GM18507 (cell line): ENCODE measurements at places on chromosomes 3 and 15.

DNA sequence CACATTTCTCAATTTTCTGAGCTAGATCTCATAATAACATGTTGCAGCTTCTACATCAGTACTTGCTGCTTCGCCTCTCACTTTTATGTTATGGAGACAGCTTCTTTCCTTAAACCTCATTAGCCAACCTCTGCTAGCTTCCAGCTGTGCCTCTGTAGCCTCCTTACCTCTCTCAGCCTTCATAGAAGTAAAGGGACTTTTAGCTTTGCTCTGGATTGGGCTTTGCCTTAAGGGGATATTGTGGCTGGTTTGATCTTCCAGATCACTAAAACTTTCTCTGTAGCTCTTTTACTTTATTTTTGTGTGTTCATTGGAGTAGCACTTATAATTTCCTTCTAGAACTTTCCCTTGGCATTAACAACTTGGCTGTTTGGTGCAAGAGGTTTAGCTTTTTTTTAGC is 150.1 kb downstream of the ATG7 start:
- no peak for DNase-seq

GRCh38 chr3:139472380-139473010 is 3.8 kb downstream of the RBP2 start:
- no peak for DNase-seq

DNA sequence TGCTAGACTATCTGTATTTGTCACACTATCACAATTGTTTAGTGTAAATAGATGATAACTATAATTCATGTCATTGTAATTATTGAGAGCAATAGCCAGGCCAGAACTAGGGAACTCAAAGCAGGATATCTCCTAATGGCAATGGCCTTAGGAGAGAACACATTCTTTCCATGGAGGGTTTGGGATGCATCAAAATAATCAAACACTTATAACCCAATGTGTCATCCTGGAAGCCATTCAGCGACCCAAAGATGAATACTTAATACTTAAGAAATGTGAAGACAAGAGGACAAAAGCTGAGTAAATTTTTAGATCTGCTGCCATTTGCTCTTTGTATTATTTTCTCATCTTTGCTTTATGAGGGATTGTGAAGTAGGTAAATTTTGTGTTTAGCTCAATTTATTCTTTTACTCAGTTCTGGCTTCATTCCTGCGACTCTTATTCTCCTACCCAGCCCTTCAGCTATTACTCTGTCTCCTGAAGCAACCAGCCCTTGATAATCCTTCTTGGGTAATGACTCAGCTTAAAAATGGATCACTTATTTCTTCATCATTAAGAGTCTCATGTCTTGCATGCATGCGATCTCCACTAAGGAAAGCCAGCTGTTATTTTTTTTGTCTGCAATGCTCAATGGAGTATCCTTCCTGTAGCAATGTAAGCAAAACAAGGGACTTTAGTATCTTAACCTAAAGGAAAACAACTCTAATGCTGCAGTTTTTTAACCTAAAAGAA is 2.0 kb downstream of the OR4F15 start:
- DNase-seq = no peak

DNA sequence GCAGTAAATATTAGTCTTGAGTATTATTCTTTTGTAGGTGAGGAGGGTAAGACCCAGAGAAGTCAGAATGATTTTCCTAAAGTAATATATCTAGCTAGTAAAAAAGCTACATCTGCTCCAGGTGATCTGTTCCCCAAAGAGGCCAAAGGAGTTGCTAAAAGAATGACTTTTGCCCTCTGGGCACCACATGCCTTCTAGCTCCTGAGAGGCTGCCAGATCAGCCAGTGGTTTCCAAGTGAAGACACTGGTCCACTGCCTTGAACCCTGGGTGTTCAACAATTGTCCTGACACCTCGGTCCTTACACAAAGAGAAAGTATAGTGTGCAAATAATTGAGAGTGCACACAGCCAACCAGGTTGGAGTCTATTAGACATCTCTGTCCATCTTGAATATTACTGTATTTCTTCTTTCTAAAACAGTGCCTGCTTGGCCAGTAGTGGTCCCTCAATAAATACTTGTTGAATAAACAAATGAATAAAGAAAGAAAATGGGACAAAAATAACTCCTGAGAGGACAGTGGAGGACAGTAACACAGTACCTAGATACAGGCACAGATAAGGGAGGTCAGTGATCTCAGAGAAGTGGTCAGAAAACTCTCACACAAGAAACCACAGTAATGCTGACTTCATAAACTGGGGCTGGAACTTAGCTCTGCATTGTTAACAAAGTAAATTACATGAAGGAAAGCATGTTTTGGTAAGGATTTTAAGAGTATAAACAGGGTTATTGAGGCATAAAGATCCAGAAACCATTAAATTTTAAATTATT is 56.6 kb upstream of the CSTA start:
- DNase-seq = no peak

GRCh38 chr3:140845882-140846281 is 95.8 kb upstream of the SLC25A36 start:
- no peak for DNase-seq

- no peak for DNase-seq
These were observed 397.1 kb upstream of the KCNMB2 start for GRCh38 chr3:178139116-178139515.

GRCh38 chr3:159785273-159785708 is 203.3 kb upstream of the IL12A start:
- no peak for DNase-seq

DNA sequence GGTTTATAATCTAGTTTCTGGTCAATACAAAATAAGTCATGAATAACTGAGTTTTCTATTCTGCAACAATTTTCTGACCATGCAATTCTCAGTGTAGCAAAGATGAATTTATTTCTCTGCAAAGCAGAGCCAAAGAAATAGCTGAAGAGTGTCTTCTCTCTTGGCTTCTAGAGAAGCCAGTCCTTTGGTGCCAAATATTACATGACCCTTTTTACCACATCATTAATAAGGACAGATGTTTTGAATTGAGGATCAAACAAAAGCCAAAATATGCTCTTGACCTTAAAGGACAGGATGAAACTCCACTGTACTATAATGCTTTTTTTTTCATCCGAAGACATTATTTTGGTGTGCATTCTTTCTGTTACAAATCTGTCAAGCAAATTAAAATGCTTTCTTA is 40.2 kb upstream of the OSTN start:
- DNase-seq = no peak

DNA sequence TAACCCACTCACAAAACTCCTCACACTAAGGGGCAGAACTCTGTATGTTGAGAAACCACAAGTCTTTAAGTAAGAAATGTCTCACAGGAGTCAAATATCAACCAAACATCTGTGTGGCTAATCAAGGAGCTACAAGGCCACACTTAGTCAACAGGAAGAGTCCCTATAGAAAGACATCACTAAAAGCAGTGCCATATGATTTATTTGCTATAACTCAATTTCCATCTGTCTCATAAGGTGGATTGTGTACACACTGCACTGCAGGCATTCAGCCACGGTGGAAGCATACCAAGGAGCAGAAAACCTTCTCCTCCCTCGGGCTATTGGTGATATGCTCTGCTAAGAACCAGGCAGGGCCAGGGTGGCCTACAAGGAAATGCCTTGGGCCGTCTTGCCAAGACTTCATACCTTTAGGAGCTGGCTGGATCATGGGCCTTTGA is 197.6 kb upstream of the CFAP20DC start:
- DNase-seq = no peak

- no peak for DNase-seq
These were observed 17.8 kb downstream of the TF start for GRCh38 chr3:133763797-133764683.

- no peak for DNase-seq
These were observed 388.2 kb upstream of the AGTR1 start for GRCh38 chr3:148309390-148310035.

DNA sequence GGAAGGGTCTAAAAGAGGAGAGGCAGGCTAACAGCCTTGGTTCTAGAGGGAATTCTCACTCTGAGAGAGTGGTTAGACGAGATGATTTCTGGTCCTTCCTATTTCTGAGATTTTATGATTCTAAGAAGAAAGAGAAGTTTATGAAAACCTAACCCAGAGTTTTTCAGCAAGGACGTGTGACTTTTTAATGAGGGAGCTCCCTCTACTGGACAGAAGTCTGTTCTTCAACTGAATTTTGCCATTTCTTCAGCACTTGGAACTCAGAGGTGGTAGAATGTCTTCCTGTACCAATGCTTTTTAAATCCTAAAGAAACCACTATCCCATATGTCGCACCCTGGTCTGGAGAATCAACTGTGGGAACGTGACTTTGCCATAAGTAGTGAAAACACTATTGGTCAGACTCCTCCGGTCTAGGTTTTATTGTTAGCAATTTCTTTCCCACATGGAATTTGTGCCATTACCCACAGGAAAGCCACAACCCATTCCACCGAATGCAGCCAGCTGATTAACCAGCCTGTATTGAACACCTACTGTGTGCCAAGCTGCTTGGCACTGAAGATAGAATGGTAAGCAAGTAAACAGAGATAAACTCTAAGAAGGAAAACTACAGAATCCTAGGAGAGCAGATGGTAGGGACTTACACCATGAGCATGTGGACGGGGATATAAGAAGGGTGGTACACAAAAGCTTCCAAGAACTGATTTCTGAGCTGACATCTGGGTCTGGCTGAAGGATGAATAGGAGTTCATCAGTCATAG is 199.5 kb upstream of the LMCD1 start:
- DNase-seq = no peak

DNA sequence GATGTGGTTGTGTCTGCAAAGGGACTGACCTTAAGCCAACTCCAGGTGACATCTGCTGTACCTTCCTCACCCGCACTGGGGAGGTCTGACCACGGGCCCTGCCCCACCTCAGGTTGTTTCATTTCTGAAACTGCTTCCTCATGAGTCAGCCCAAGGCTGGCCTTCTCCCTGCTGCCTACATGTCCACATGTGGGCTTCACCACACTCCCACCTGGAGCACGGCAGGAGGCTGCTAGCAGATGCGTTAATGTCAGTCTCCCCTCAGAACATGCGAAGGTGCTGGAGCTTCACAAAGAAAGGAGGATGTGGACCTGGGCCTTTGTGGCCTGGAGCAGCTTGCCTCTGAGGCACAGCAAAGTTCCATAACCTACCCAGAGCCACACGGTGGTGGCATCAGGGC is 69.4 kb upstream of the PLXNA1 start:
- no peak for DNase-seq

- peak; percentile 33 for DNase-seq
These were observed 310.4 kb downstream of the PLCL2 start for GRCh38 chr3:17195192-17195611.

- DNase-seq = no peak
These were observed 716.5 kb upstream of the GOLIM4 start for GRCh38 chr3:168812234-168812633.

DNA sequence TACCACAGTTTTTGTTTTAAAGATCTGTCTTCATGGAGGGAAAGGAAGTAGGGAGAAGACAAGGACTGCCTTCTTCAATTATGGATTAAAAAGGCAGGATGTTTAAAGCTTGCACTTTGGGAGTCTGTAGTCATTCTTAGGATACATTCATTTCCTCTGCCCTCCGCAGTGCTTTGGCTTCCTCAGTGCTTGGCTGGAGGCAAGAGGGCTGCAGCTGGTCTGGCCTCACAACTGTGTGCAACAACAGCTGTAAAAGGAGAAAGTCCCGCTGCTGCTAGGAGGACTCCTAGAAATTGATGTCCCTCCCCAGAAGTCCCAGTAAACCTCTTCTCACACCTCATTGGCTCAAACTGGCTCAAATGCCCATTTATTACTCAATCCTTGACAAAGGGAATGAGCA is 54.4 kb upstream of the PPP2R3A start:
- DNase-seq = no peak

DNA sequence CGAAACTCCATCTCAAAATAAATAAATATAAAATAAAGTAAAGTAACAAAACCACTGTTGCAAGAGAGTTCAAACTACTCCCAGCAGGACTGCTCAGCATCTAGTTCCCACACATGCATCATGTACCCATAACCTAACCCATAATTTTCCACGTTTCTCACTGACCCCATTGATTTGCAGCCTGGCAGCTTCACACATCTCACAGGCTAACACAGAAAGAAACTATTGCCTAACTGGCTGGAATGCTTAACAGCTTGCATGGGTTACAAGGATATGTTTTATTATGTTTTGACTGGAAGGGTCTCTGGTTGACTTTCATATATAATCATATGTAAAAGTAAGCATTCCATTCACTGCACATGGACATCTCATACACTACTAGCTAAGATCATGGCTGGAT is 55.6 kb upstream of the TBC1D23 start:
- DNase-seq = no peak

DNA sequence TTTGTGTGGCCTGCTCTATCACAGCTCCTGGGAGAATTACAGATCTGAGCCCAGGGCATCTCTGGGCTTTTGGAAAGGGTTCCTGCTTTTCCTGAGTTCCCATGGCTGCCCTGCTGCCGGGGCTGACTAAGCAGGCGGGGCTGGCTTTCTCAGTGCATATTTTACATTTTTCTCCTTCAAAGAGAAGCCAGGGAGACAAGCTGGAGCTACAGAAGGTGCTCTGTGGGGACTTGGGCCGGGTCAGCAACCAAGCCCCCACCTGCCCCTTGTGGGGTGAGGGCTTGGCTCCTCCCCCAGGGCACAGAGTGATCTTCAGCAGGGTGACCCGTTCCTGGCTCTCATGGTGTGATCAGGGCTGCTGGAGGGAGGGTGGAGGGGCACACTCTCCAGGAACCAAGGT is 17.4 kb downstream of the ABTB1 start:
- DNase-seq = no peak

GRCh38 chr3:157520485-157521150 is 17.4 kb upstream of the VEPH1 start:
- no peak for DNase-seq

- no peak for DNase-seq
These were observed 2.6 kb upstream of the ZSCAN2 start for GRCh38 chr15:84598250-84598649.

DNA sequence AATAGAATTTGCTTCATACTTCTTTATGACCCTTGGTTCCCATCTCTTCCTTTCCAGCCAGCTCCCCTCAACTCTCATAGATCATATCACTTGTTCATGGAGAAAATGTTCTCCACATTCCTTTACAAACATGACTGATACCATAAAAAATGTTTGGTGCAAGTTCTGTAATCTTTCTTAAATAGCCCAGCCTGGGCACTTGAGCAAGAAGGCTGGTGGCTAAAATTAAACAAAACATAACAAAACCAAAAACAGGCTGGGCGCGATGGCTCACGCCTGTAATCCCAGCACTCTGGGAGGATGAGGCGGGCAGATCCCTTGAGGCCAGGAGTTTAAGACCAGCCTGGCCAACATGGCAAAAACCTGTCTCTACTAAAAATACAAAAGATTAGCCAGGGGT is 8.9 kb upstream of the POLR2M start:
- DNase-seq = no peak

DNA sequence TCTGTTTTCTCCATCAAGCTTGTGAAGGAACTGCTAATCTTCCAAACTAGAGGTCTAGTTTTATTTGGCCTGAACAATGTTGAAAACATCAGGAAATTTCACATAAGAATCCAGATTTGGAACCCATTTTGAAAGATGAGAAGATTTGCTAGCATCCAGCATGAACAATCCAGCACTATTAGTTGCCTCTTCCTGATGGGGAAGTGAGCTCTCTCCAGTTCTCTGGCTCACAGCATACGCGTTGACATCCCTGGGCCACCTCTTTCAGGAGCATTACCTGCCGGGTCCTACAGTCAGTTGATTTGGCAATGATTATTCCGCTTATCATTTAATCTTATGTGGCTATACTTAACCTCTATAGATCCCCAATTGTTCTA is 10.9 kb downstream of the GPR87 start:
- no peak for DNase-seq
